ENCODE measurements at places on chromosomes 6 and 20.
A peak's percentile ranks its signal among the peaks of the same experiment; 100 is the strongest.

DNA sequence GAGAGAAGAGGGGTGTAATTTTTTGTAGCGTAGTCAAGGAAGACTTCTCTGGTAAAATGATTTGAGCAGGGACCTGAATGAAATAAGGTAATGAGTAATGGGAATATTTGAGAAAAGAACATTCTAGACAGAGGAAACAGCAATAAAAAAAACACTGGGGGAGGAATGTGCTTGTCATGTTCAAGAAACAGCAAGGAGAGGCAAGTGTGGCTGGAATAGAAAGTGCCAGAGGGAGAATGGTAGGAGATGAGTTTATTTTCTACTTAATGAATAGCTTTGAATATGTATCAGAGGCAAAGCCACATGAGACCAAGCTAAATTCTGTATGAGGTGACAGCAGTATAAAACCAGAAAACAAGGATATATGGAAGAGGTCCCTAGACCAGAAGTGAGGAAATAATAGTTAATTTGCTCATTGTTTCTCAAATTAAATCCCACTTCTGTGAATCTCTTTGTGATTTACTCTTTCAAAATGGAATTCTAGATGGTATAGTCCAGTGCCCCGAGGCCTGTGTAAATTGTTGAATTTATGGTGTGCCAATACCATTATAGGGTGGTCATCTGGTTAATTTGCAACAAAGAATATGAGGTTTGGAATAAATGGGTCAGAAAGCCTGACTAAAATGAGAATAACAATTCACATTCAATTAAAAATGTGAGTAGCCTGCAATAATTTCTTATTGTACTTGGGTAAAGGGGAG, 170.2 kb downstream of the CDKAL1 start:
- DNase-seq = no peak

DNA sequence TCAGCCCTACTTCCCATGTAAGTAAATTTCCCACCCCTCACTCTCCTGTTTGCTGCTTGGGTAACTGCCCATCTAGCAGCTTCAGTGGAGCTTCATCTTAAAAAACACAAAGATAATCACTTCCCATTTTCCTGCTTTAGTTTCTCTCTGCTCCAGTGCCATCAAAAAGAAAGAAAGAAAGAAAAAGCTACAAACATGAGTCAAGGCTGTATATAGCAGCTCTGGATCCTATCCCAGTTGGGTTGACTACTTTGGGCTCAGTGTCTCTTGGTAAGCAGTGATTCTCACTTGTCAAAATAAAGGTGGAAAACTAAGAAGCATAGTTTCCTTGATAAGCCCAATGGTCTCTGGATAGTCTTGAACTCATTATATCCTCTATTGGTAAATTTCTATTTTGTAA, 48.7 kb upstream of the SRPK1 start:
- no peak for DNase-seq

GRCh38 chr6:3423439-3424184, 33.2 kb downstream of the SLC22A23 start:
- DNase-seq = no peak

- DNase-seq = no peak
Measured at GRCh38 chr6:73285674-73286283, 22.8 kb upstream of the KHDC1 start.

GRCh38 chr6:97626671-97627441, 343.8 kb upstream of the MMS22L start:
- no peak for DNase-seq

- no peak for DNase-seq
Measured at GRCh38 chr20:3405696-3406358, 1.6 kb downstream of the DNAAF9 start.

DNA sequence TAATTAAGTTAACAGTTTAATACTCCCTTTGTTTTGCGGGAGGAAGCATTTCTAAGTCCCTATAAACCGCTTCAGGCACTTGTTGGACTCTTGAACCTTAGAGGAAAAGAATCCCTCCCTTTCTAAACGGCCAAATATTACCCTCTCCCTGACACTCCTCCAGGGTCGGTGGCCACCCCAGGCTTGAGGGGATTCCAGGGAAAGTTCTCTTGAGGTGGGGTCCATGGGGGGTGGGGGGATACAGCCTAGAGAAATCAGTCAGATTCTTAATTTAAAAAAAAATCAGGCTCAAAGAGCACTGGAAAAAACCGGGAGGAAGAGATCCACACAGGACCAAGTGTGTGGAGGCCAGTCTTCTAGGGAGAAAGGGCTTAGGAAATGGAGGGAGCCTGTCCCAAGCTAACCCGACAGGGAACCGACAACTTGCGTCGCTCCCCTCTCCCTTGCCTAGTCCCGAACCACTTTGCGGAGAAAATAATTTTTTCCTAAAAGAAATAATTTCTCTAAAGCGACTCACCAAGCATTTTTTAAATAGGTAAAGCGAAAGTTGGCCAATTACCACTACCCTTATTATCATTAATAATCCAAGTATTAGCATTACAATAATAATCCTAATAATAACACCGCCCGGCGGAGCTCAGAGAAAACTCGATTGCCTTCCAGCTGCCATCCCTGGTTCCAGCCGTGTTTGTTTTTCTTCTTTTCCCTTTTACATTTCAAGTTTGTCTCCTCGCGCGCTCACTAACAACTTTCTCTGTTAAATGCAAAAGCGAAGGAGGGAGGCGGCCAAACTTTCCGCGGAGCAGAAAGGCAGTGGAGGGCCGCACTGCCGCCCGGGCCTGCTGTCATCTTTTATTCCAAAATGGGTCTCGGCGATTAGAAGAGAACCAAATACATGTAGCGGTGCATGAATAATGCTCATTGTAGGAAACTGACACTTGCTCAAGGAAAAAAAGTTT, 4.8 kb downstream of the NR2E1 start:
- peak; percentile 57 for DNase-seq

DNA sequence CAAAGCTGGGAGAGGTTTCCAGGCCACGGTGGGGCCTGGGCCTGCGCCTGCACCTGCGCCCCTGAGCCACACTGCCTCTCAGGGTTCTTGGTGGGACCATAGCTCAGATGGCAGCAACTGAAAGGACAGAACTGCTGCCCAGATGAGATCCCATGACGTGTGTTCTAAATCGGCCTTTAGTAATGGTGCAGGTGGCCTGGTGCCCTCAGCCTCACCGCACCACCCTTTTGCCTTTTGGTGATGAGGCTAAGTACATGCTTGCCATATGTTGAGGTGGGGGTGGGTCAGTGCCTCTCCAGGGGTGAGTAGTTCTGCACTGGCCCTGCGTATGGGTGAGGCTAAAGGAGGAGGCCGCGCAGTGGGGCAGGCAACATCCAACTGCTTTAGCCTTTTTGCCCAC, 7.4 kb downstream of the PSMG4 start:
- DNase-seq = no peak

DNA sequence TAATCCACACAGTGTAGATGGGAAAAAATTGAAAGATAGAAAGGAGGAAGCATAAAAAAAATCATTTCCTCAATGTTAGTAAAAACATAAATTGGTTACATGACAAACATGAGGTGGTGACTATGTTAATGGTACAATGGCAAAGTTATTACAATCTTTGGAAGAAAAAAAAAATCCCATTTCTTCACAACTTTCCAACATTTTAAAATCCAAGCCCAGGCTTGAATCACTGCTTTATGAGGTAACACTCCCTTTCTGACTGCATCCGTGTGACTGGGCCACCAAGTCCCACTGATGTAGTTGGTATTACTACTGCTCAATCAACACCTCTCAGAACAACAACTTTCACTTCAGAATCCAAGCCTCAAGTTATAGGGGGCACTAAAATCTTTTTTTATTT, 160.4 kb downstream of the BTBD9 start:
- DNase-seq = no peak

DNA sequence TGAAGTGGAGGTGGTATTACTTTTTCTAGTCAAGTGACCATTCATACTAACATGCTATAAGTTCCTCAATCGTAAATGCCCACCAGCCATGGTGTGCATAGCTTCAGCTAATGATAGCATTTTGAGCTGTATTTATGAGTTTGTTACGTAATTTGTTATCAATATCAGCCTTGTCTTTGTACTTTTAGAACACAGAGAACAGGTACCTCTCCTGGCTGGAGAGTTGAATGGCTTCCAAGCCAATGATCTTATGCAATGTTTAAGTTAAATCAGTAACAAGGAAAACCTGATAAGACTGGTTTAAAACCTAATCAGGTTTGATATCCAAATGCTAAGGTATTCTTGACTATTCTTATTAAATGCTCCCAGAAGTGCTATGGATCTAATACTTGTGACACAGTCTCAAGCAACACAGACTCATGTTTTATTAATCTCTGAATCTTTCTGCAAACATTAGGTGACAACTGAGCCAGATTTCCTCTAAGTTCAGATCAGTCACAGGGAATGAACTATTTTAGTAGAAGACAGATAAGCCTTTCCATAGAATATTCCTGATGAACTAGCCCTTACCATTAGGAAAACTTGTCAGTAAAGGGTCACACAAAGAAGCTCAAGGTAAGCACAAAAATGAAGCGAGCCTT, 154.8 kb downstream of the PTPRK start:
- no peak for DNase-seq

DNA sequence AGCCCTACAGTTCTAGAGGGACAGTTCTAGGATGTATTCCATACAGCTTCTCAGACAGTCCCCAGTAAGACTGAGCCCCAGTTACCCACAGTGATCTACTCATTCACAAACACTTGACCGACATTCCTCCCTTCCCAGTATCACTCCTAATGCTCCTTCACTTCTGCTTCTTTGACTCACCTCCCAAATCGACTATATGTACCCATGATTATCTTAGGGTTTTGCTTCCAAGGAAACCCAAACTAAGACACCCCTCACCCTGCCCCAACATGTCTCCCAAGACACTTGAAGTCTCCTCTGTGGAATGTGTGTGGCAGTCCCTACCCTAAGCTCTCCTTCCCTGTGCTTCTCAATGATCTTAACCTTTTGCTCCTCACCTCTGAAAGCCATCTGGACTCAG, 23.6 kb upstream of the TGM6 start:
- DNase-seq = no peak

DNA sequence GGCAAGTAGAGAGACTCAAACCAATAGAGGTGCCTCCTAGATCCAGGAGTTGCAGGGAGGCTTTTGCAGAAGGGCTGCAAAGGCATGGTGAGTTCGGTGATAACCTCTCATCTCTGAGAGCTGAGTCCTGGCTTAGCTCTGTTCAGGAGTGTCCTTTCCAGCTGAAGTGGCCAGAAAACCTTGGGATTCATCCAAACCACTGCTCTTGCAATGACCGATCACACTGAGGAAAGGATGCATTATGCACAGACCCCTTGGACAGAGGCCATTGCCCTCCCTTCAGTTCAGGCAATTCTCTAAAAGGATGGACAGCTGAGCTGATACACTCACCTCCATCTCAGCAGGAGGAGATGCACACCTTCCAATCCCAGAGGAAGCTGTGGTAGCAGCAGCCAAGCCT, 158.8 kb upstream of the ENPP5 start:
- DNase-seq = no peak

DNA sequence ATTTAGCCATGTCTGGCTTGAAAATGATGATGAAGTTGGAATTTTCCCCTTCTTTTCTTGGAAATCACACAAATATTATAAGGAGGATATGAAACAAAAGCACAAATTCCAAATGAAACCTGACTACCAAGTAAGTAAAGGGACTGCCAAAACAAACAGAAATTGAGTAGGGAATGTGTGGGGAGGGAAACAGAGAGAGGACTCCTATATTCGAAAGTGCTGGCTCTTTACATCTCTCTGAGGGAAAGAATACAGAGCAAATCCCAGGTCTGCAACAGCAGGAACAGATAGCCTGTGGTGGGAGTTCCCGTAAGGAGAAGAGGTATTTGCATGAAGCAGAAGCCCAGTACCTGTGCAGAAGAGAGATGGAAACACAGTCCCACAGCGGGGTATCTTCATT, 583.7 kb downstream of the EPM2A start:
- no peak for DNase-seq

- no peak for DNase-seq
Measured at GRCh38 chr6:112636650-112637262, 289.6 kb downstream of the RFPL4B start.

- no peak for DNase-seq
Measured at GRCh38 chr6:114312931-114313330, 29.9 kb downstream of the HS3ST5 start.

- no peak for DNase-seq
Measured at GRCh38 chr6:56944661-56945060, 10.2 kb upstream of the BEND6 start.

- peak; percentile 89 for DNase-seq
Measured at GRCh38 chr20:50575865-50576720, 65.9 kb downstream of the PTPN1 start.

- no peak for DNase-seq
Measured at GRCh38 chr6:96234444-96234843, 218.7 kb downstream of the FUT9 start.

DNA sequence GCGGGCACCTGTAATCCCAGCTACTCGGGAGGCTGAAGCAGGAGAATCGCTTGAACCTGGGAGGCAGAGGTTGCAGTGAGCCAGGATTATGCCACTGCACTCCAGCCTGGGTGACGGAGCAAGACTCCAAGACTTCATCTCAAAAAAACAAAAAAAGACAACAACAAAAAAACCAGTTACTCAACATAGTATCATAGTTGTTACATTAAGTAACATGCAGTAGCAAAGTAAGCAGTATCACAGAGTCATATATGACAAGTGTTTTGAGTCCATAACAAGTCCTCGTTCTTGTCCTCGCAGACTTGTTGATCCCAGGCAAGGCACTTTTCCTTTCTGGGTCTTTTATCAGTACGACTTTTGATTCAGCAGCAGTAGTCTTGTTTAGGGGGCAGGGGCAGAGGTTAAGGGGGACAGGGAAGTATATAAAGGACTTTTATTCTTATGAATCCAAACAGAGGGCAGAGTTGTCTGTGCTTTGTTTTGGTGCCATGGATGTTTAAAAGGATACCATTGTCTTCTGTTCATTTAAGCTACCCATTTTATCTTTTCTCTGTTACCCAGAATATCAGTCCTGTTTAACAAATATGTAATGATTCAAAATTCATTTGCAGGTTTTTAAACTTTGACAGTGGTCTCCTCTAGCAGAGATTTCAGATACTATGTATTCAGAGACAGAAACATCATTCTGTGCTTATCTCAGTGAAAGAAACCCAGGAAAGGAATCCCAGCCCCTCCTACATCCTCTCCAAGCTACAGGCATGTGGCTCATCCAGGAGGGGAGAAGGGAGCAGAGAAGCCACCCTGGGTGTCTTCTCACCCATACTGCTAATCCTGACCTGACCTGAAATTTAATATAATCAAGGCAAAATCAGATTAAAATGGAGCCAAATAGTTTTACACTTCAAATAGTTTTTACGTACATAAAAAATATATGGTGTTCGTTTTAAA, 137.9 kb upstream of the EDN1 start:
- no peak for DNase-seq

GRCh38 chr6:56864171-56864616, 90.7 kb upstream of the BEND6 start:
- DNase-seq = no peak

DNA sequence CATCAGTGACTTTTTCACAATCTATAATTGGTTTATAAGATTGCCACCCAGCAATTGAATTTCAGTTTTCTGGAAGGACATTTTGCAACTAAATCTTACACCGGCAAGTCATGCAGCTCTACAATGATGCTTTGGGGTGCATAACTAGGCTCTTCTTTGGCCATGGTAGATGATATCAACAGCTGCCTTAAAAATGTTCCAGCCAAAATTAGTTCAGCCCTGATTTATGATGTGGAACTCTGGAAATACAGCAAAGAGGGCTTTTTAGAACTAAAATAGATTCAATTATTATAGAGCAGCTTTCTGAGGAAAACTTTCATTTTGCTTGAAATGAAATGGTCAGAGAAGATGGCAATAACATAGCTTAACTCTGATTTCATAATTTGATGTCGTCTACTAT, 18.4 kb upstream of the MCM9 start:
- no peak for DNase-seq

- DNase-seq = no peak
Measured at GRCh38 chr6:141165002-141165665, 967.6 kb upstream of the GJE1 start.

GRCh38 chr20:22574545-22575086, 9.8 kb downstream of the FOXA2 start:
- DNase-seq = peak; percentile 89
